ENCODE measurements at places on chromosomes 3 and 15.

DNA sequence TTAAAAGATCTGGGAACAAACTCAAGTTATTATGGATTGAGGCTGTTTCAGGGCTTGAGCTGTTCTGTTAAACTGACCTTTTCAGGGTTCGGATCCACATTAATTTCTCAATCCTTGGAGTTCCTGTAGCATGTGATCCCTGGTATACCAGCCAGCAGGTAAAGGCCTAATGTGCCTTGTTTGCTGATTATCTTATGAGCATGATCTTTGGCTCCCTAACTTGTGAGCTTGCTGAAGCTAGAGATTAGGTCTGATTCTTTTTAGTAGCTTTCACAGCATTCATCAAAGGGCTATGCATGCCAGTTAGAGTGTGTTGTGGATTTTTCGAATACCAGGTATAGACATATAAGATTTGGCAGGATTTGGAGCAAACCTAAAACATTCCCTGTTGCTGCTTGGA, 10.3 kb downstream of the CORO2B start:
- no peak for DNase-seq

DNA sequence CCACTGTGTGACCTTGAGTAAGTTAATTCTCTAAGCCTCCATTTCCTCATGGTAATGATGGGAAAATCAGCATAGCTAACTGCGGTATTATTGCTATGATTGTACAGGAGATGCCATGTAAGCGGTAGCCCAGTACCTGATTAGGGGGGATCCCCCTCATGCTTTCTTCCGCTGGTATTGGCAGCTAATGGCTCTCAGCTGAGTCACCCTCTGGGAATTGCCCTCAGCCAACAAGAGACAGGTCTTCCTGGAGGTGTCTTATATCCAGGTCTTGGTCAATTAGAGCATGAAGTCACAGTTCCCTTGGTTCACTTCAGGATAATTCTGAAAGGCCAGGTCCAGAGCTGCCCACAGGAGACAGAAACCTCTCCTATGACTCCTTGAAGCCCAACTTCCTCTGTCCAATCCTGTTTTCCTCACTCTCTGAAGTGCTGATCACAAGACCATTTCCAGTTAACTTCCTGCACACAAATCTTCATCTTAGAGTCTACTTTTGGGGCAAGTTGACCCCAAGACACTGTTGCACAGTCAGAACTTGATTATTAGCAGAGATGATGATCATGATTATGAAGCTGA, 724.7 kb upstream of the ZNF385D start:
- peak; percentile 92 for DNase-seq

DNA sequence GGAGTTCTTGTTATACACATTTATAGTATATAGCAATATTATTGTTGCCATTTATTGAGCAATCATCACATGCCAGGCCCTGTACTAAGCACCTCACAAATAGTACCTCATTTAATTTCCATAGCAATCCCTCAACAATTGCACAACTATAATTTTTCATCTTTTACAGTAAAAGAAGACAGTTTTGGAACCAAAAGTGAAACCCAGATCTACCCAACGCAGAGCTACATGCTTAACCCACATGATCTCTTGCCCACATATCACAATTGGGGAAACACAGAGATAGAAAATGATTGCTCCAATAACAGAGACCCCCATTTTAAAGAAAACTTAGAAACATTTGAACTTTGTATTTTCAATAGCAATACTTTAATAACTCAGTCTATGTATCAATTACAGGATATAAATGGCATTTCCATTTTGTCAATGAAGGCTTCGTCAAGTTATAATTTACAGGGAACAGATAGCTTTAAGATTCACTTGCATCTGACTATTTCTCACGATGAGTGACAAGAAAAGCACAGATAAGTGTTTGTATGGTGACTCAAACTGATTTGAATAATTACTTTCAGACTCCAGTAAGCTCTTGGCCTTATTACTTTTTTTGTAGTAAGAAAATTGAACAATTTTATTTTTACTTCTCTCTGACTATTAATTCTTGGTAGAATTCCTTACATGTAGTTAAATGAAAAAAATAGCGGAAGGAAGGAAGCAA, 38.7 kb upstream of the CCDC50 start:
- DNase-seq = no peak

- DNase-seq = peak; percentile 10
Observed at GRCh38 chr3:179565496-179565895, 2.8 kb downstream of the ACTL6A start.

DNA sequence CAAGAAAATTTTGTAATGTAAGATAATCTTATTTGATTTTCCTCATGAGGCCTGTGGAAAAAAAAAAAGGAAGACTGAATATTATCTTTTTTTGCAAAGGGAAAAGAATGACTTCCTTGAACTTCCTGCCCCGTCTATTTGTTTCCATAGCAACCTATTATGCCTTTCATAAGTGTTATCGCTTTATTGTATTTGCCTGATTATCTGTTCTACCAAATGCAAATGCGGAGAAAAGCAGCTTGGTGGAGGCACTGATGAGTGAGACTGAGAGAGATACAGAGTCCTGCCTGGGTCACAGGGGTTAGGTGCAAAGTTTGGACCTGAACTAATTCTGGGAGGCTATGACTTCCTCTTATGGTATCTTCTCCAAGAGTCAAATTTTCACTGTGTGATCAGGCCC, 334.0 kb upstream of the KCNMB2 start:
- no peak for DNase-seq

GRCh38 chr3:129001806-129002572, 885 bp downstream of the EFCC1 start:
- DNase-seq = peak; percentile 10

- peak; percentile 23 for DNase-seq
Observed at GRCh38 chr3:54818486-54818885, 109.4 kb downstream of the LRTM1 start.

- DNase-seq = no peak
Observed at GRCh38 chr3:31896648-31897433, 84.2 kb downstream of the OSBPL10 start.

DNA sequence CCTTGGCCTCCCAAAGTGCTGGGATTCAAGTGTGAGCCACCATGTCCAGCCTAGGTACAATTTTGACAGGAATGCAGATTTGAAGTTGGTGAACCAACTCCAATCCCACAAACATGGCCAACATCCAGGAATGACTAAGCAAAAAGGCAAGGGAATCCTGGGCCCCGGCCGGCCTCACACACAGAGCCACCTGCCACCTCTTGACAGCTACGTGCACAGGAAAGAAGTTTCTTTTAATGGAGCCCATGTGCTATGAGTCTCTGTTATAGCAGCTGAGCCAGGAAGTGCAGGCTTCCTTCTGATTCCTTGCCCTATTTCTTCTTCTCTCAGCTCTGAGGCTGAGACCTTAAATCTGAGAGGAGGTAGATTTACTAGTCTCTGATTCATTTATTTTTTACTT, 8.8 kb downstream of the TMEM40 start:
- DNase-seq = peak; percentile 94

- no peak for DNase-seq
Observed at GRCh38 chr3:175851541-175851940, 992.4 kb downstream of the NAALADL2 start.

- no peak for DNase-seq
Observed at GRCh38 chr3:168362661-168363247, 267.0 kb upstream of the GOLIM4 start.

DNA sequence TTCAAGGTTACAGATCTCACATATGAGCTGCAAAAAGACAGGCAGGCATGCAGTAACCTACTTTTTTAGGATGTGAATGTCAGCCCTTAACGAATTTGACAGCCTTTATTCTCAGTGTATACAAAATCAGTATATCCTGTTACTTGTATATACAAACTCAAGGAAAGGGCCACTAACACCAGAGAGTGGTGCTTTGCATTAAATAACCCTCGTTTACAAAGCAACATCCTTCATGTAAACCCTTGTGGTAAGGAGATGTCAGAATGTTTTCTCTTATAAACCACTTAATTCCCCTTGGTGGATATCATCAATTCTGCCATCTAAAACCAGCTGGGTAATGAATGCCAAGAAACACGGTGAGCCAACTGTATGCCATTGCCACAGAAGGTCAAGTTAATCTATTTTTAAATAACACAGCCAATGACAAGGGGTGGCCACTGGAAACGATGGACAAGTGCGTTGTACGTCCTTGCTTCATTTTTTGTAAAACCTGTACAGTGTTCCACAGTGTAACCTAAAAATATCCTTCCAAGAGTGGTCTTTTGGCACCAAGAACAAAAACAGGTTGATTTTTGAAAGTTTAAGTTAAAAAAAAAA, 7.5 kb downstream of the MAGI1 start:
- no peak for DNase-seq

DNA sequence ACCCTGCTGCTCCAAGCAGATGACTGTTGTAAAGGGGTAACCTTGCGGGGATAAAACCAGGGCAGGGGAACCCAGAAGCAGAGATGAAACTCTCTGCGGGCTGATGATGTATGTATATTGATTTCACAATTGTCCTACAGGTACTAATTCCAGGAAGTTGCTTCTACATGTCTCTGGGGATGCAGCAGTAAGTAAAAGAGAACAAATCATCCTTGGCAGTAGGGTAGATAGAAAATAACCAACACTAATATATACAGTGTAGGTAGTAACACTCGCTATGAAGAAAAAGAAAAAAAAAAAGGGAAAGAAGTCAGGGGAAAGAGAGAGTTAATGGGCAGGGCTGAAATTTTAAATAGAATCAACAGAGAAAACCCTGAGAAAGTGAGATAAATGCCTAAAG, 50.2 kb downstream of the EPHA3 start:
- DNase-seq = no peak

GRCh38 chr3:102189956-102190723, 244.7 kb upstream of the ZPLD1 start:
- peak; percentile 80 for DNase-seq

- no peak for DNase-seq
Observed at GRCh38 chr3:182465301-182466185, 327.8 kb upstream of the ATP11B start.

GRCh38 chr15:43899928-43900327, 73.1 kb downstream of the WDR76 start:
- DNase-seq = no peak

DNA sequence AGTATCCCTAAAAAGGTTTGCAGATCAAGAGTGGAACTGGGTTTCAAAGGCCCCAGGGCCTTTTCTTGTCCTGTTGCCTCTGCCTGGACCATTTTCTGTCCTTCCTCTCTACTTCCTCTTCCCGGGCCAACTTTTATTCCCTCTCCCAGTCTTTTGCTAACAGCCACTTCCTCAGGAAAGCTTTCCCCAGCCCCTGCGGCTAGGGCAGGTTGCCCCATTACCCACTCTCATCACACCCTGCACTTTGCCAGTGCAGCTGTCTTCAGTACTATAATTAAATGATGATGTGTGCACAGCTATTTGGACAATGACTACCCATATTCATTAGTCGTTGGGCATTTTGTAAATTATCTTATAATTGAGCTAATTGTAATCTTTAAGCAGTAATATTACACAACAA, 150.5 kb upstream of the THBS1 start:
- DNase-seq = no peak

DNA sequence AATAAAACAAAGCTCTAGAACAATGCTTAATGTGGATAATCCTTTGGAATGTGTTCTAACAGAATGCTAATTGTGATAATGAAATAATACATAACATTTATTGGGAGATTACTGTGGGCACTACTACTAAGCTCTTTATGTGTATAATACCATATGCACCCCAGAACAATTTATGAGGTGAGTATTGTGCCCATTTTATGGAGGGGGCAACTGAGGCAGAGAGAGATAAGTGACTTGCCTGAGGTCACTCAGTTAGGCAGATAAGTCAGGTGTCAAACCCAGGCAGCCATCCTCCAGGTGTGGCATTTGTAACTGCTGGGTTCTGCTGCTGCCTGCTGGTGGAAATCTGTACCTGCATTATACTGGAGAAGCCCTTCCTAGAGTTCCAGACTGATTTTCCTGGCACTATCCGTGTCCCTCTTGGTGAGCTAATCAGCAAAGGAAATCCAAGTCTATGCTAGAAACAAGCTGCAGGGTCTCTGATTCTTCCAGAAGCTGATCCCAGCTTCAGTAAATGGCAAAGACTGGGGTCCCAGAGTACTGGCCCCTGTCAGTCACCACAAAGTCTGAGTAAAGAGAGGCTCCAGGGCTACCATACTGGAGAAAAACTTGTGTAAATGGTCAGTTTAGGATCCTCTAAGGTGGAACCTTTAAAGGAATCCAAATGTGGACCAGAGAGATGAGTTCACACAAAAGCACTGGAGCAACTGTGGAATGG, 22.6 kb upstream of the RBP1 start:
- peak; percentile 60 for DNase-seq

- DNase-seq = no peak
Observed at GRCh38 chr15:75073197-75073596, 49.8 kb downstream of the PPCDC start.

DNA sequence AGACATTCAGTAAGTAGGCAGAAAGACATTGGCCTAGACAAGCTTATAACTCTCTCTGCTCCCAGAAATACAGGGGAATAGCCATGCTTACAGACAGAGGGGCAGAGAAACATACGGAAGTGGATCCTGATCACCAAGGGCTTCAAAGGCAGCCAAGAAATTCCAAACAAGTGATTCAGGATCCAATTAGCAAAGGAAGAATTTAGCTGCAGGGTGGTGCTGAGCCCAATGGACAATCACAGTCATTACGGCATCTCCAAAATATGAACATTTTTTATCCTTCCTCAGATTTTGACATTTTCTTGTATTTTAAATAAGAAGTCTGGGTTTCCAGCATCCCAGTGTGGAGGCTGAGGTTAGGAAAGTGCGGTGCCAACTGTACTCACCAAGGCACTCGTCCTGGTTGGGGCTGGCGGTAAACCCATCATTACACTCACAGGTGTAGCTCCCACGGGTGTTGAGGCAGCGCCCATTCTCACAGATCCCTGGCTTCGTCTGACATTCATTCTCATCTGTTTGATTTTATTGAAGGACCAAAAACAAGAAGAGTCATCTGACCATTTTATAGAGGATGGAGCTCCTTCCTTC, 96.8 kb downstream of the DUT start:
- DNase-seq = no peak

DNA sequence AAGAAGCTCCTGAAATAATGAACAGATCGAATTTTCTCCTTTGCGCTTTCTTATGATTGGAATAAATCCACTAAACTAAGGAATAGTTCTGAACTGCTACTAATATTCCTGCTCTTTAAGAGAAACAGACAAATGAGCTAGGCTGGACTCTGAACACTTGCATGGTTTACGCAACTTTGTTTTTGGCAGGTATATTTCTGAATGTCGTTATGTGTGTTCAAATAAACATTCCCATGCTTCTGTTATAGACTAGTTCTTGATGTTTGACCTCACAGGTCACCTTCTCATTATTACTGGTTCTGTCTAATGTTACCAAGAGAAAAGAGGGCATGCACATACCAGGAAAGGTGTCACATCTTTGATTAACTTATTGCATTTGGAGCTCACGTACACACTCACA, 418.2 kb downstream of the EPHB1 start:
- no peak for DNase-seq

DNA sequence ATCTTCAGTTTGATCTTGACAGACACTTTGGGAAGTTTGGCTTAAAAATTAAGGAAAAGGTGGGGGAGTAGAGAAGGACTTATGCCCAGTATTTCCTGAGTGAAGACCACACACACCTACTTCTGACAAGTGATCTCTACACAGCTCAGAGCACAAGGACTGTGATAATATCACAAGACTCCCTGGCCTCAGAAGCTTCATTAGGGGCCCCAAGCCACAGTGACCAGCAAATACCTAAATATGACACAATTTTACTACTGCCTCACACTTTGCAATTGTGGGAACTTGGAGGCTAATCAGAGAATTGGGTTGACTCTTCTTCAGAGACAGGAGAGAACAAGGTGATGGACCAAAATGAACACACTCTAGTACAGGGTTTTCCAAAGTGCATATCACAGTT, 2.6 kb downstream of the ILDR1 start:
- no peak for DNase-seq

- DNase-seq = no peak
Observed at GRCh38 chr3:32457971-32458471, 44.6 kb downstream of the CMTM6 start.

All from kidney tubule cell (primary cell).